ENCODE measurements at places on chromosomes 1 and 21.

GRCh38 chr1:205210756-205211168 lies 740 bp downstream of the DSTYK start:
- no peak for DNase-seq

DNA sequence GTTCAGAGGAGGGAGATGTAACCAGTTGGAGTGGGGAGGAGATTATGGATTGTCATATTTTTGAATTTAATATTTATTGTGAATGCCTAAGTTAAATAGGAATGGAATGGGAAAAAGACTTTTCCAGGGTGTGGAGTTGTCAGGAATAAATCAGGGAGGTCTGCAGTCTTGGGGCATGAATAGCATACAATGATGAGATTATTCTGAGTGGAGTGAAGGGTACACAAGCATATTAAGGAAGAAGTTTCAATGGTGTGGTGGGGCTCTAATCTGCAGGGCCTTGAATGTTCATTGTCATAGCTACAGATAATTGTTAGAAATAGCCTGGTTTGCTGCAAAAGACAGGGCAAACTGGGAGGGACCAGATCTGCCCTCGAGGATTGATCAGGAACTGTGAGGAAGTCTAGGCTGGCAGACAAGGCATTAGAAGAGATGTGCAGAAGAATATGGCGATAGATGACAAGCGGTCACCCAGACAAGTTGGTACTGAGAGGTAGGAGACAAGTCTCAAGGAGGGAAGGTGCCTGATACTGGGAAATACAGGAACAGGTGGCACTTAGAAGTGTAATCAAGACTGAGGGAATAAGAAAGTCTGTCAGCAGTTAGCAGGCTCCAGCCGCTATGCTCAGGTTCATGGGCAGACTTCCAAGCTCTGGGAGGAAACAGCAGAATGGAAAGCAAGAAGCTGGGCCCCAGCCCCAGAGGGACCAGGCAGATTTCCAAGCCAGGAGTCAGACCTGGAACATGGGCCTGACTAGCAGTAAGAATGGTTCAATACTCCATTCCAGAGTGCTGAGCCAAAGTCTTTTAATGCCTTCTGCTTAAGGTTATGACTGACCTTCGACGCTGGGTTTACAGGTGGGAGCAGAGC lies 20.9 kb upstream of the RGL1 start:
- peak; percentile 72 for DNase-seq

- DNase-seq: no peak
These were observed 616.7 kb downstream of the NPHP4 start for GRCh38 chr1:5375481-5375880.

DNA sequence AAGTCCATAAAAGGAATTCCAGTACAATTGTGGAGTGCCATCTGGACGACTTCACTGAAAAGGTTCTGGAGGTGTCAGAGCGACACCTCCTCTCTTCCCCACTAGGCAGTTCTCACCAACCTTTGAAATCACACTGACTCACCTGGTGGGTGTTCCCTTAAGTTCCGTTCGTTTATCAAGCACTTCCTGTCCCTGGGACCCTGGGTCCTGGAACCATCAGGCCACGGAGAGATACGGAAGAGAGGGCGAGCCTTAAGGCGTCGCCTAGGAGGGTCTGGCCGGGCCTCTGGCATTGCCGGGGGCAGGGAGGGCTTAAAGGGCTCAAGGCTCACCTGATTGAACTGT lies 317 bp downstream of the SPAG17 start:
- no peak for DNase-seq

DNA sequence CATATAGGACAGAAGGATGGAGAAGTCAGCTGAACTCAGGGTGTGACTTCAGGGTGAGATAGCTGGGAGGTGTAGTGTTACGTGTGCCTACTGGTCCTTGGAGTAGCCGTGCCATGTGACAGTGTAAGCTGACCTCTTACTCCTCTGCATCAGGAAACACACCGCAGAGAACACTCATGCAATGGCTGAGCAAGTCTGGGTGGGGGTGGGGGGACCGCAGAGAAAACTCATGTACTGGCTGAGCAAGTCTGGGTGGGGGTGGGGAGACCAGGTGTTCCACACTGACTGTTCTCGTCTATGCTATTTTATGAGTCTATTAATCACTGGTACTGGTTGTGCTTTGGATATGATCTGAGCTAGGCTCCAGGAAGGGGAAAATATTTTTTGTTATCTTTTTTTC lies 233.1 kb downstream of the PAPPA2 start:
- DNase-seq: no peak

- DNase-seq: no peak
These were observed 19.6 kb downstream of the SCMH1 start for GRCh38 chr1:41222496-41222895.

Measured in C1 segment of cervical spinal cord (tissue), 14 donors.